ENCODE measurements at places on chromosomes 16 and 17.

DNA sequence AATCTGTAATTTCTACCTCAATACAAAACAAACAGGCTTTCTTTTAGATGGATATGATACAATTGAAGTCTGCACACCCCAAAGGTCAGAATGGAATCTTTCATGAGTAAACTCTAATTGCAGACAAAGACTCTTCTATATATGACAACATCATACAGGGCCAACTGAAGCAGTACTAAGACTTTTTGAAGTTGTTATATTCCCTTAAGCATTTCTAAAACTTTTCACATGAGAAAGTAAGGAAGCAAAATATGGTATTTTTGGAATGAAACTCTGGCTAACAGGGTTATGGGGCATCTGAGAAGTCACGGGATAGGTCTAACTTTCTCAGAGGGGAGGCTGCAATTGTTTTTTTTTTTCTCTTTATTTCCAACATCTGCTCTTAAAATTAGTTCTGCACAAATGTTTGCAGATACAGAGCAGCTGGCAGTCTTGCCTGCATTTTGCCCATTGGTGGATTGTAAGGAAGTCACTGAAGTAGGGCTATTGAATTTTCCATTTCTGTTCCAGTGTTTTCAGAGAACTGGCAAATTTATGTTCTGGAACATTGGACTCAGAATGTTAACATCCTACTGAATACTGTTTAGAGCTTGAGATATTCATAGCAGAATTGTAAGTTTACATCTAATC is 59.1 kb downstream of the SSH2 start:
- DNase-seq: no peak

DNA sequence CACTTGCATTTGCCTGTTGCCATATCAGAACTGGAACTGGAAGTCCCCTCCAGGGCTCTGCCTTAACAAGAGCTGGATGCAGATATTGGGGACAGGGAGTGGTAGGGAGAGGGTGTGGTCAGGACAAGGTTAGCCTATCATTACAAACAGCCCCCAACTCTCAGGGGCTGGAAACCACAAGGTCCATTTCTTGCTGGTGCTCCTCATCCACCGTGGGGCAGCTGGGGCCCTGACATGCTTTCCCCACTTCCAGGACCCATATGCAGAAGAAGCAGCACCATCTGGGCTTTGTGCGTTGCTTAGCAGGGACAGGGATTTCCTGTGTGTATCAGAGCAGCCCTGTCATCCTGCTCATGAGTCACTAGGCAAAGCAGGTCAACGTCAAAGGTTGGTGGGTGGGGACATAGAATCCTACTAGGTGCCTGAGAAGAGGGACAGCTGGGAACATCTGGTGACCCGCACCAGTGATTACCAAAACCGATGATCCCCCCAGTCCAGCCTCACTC is 26.9 kb downstream of the RGS9 start:
- DNase-seq: no peak

- no peak for DNase-seq
These were observed 47.9 kb downstream of the UBE2G1 start for GRCh38 chr17:4318596-4318995.

GRCh38 chr16:65660390-65660789 is 538.5 kb upstream of the CDH11 start:
- no peak for DNase-seq

- no peak for DNase-seq
These were observed 25.1 kb downstream of the CASKIN2 start for GRCh38 chr17:75490173-75490743.

GRCh38 chr16:88121886-88122580 is 170.8 kb downstream of the BANP start:
- DNase-seq: no peak

DNA sequence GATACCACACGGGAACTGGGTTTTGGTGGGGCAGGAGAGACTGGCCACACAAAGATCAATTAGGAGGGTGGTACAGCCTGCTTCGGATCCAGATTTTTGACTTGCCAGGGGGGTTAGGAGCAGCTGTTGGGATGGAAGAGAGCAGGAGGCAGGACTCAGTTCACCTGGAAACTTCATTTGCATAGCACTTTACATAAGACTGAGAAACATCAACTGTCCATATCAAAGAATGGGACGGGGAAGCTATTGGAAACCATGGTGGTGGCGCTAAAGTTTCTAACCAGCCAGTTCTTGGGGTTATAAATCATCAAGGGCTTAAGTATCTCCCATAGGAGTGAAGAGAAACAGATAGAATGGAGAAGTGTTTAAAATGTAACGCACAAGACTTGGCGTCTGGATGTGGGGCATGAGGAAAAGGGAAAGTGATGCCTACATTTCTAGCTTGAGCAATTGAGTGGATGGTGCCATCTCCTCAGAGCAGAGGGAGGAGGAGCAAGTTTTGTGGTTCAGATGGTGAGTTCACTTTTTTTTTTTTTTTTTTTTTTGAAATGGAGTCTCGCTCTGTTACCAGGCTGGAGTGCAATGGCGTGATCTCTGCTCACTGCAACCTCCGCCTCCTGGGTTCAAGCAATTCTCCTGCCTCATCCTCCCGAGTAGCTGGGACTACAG is 6.4 kb upstream of the SRCAP start:
- DNase-seq: no peak

GRCh38 chr17:19338031-19338990 is 24.2 kb downstream of the B9D1 start:
- DNase-seq: no peak

- no peak for DNase-seq
These were observed 78.2 kb upstream of the TMEM97 start for GRCh38 chr17:28240688-28241340.

DNA sequence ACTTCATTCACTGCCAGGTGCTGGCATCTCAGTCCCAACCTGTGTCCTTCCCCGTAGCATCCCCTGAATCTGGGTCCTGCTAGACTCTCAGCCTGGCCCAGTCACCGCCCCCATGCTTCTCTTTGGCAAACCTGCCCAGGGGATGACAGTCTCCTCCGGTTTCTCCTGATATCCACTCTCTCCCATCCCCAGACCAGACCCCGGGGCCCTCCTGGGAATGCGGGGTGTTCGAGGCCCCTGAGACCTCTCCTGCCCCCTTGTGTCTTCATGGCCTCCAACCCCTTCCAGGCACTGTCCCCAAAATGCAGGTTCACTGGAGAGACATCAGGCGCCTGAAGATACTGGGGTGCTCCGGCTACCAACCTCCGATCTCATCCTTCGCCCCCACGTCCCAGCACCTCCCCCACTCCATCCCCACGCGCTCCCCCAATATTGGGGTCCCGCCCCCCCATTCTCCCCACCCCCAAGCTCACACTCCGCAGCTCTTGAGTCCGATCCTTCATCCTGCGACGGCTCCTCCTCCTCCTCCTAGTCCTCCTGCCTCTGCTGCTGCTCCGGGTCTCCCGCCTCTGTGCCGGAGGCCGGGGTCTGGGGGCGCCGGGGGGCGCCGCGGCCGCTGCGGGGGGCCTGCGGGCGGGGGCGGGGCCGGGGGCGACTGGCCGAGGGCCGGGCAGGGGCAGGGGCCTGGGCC is 399 bp downstream of the STX1B start:
- DNase-seq: no peak

DNA sequence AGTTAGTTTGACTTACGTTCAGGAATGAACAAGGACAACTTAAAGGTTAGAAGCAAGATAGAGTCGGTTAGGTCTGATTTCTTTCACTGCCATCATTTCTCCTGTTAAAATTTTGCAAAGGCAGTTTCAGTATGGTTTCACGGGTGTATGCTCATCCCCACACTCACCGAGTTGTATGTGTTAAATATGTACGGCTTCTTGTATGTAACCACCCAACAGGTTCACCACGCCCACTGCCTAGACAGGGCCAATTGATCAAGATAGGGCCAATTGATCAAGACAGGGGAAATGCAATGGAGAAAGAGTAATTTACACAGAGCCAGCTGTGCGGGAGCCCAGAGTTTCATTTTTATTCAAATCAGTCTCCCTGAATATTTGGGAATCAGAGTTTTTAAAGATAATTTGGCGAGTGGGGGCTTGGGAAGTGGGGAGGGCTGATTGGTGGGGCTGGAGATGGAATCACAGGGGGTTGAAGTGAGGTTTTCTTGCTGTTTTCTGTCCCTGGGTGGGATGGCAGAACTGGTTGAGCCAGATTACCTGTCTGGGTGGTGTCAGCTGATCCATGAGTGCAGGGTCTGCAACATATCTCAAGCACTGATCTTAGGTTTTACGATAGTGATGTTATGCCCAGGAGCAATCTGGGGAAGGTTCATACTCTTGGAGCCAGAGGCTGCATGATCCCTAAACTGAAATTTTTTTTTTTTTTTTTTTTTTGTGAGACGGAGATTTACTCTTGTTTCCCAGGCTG is 62.4 kb upstream of the PLCG2 start:
- no peak for DNase-seq

DNA sequence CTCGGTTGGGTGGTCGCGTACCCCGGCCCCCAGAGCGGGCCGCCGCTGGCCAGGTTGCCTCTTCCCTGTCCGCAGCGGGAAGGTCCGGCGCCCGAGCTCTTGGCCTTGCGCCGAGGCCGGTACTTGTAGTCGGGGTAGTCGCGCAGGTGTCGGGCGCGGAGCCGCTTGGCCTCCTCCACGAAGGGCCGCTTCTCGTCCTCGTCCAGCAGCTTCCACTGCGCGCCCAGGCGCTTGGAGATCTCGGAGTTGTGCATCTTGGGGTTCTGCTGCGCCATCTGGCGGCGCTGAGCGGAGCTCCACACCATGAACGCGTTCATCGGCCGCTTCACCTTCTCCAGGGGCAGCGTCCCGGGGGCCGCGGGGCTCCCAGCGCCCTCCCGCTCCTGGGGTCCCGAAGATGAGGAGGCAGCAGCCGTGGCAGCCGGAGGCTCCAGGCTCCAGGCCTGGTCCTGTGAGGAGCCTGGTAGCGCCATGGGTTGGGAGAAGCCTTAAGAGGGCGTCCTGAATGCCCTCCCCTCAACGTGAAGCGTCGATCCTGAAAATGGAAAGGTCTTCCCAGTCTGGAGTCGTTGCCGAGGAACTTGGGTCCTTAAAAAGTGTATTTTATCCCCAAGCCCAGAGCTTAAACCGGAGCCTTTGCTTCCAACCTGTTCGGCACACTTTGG is 558 bp downstream of the SOX15 start:
- peak; percentile 43 for DNase-seq

- no peak for DNase-seq
These were observed 215.2 kb upstream of the WSCD1 start for GRCh38 chr17:5854871-5855554.

DNA sequence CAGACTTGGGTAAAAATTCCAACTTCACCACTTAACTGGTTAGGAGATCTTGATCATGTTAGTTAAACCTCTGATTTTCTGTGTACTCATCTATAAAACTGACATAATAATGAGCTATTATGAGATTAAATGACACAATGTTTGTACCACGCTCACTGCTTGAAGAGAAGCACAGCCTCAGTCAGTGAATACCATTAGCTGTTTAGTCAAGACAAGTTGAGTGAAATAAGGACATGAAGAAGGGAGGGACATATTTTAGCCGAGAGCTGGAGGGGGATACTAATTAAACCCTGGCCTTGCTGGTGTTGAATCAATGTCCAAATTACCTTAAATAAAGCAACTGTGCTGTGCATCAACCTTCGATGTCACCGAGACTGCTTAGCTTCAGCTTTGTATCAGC is 105.1 kb upstream of the TOX3 start:
- DNase-seq: no peak

DNA sequence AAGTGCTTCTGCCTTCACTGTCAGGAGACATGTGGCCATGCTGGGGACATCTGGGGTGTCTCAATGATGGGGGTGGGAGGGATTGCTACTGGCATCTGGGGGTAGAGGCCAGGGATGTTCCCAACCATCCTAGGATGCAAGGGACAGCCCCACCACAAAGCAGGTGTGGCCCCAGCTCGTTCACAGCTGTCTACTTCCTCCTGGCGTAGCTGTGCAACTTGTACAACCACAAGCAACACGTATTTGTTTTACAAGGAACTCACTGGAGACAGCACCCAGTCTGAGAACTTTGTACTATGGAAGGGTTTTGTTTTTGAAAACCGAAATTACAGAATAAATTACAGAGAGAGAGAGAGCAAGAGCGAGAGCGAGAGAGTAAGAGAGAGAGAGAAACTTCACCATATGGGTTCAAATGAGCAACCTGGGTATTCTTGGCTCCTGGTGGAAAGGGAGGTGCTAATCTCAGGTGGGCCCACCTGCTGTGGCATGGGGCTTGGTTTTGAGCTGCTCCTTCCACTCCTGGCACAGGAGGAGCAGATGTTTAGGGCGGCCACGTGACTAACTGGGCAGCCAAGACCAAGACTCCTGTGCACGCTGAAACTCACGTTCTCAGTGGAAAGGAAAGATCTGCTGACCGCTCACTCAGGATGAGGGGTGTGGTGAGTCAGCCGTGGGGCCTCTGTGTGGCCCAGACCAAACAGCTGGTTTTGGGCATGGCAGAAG is 17.5 kb upstream of the TNFRSF13B start:
- no peak for DNase-seq

GRCh38 chr17:61822326-61823285 is 40.7 kb downstream of the BRIP1 start:
- DNase-seq: no peak

DNA sequence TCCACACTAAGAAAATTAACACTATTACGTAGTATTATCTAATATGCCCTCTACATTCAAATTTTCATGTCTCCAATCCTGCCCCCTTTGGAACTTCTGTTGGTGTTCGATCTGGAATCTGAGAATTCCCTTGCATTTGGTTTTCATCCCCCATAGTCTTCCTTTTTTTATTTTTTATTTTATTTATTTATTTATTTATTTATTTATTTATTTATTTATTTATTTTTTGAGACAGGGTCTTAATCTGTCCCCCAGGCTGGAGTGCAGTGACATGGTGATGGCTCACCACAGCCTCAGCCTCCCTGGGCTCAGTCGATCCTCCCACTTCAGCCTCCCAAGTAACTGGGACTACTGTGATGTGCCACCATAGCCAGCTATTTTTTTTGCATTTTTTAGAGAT is 589.3 kb downstream of the MAF start:
- DNase-seq: no peak

- DNase-seq: no peak
These were observed 17.5 kb downstream of the STAT5A start for GRCh38 chr17:42305543-42306384.

DNA sequence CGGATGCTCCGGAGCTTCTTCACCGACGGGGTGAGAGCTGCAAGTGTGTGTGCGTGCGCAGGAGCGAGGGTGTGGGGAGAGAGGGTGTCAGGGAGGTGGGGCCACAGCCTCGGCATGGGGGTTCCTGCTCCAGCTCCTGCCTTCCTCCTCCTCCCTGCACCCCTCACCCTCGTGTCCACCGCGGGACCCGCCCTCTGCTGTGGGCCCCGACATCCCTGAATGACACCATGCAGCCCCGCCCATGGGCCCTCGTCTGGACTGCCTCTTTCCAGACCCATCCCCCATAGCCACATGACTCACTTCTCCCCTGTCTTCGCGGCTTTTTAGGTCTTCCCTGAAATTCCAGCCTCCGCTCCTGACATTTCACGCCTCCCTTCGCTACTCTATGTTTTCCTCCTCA is 41.6 kb downstream of the ARHGAP23 start:
- DNase-seq: no peak

- DNase-seq: no peak
These were observed 8.9 kb upstream of the TIMP2 start for GRCh38 chr17:78933959-78934568.

DNA sequence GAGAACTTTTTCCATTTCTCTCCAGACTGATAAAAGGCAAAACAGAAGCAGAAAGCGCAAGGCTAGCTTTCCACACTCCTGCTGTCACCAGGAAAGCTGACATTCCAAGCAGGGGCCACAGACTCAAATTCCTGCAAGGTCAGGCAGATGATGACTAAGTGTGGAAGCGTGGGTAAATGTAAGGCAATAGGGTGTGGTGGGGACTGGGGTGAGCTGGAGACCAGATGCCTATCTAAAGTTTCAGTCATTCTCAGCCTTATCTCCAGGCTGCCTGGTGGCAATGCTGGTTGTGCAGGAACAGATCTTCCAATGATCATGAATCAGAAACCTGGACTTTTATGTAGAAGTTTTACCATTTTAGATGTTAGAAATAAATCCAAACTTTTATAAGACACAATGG is 224.1 kb downstream of the GSG1L start:
- no peak for DNase-seq
